ENCODE measurements at places on chromosomes 5 and 9.
A peak's percentile ranks its signal among the peaks of the same experiment; 100 is the strongest.

DNA sequence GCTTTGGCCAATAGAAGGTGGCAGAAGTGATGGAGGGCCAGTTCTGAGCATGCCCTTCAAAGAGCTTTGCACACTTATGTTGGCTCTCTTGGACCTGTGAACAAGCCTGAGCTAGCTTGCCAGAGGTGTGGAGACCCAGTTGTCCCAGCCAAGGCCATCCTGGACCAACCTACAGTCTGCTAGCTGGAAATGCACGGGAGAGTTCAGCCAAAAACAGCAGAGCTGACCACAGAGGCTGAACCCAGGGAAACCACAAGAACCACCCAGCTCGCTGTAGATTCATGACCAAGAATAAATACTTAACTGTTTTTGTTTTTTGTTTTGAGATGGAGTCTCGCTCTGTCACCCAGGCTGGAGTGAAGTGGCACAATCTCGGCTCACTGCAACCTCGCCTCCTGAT lies 65.4 kb upstream of the HAND1 start:
- no peak for DNase-seq

- DNase-seq, result no peak
Measured at GRCh38 chr5:126464016-126464415, 40.8 kb downstream of the GRAMD2B start.

DNA sequence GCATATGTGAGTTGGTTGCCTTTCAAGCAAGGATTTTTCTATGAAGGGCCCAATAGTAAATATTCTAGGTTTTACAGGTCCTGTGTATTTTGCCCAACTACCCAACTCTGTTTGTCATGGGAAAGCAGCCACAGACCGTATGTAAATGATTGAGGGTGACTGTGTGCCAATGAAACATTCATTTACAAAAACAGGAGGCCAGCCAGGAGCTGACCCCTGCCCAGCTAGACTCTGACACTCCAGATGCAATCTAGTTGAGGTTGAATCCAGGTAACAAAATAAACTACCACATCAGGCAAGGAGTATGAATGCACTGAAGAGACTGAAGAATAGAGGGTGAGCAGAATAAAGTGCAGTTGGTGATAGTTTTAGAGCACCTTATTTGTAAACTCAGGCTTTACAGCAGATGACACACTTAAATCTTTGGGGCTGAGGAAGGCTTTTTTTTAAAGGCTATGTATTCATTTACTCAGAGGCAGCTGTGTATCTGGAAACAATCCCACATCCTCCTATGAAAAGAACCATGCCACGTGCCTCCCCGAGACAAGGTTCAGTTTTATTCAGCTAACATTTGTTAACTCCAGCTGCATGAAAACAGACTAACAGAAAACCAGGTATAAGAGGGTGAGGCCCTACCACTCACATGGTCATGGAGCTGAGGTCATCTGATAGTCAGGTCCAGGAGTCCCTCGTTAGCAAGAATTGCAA lies 60.7 kb downstream of the SLC1A1 start:
- no peak for DNase-seq

GRCh38 chr9:14103115-14103514 lies 210.8 kb downstream of the NFIB start:
- no peak for DNase-seq

GRCh38 chr5:62720031-62720441 lies 141.4 kb downstream of the LRRC70 start:
- DNase-seq, result no peak

DNA sequence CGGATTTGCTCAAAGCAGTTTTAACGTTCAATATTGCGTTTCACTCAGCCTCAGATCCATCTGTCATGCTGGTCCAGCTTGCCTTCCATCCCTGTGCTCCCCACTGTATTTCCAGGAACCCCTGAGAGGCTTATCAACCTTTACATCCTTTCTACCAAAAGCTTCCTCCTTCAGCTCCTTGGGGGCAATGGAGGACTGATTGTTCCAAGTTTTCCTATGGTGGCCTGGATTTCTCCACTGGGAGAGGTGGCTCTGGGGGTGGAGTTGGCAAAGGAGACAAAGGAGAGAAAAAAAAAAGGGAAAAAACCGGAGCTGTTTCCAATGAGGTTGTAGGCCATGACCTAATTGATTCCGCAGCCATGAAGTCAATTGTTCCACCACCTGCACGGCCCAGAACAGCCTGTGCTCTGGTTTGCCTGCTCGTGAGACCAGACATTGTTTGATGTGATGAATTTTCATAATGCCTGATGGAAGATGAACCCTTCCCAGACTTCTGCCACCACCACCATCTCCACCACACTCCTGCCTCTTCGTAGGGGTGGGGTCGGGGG lies 54.1 kb downstream of the ABLIM3 start:
- DNase-seq, result no peak

DNA sequence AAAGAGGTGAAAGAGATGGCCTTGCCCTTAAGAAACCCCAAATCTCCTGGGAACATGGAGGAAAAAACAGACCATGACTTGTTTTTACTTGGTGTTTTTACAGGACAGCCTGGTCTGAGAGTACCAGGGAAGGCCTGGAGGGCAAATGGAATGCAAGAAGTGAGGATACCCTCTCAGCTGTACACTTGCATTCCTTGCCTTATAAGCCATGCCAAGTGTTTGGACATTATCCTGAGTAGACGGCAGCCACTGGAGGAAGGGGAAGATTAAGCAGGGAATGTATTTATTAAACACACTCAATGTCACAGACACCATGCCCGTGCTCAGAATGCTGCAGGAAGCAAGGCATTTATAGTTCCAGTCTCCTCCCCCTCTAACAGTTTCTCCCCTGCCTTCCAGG lies 581.4 kb downstream of the CDK5RAP2 start:
- no peak for DNase-seq

DNA sequence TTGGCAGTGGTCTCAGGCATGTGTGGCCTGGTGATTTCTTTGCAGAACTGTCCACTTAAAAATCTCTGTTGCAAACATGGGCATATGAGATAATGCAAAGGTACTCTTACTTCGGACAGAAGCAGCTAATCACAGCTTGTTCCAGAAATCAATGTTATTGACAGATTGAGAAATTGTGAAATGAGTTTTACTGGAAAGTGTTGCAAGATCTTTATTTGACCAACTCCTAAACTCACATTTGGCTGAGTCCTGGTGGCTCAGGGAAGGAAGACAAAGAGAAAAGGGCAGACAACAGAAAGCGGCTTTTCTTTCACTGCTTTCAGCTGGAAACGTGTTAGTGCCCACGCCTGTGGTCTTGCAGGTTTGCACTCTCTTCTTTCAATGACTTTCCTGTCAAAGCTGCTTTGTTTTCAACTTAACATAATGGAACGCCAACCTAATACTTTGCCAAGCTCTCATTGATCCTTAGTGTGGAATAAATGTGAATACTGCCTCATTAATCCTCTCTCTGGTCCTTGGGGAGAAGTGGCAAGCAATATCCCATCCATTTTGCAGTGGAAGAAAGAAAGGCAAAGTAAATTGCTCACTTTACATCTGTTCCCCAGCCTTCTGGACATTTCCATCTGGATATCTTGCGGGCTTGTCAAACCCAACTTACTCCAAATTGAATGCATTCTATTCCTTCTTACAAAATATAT lies 586.4 kb downstream of the LRRC70 start:
- DNase-seq, result no peak

GRCh38 chr5:117889596-117889995 lies 1098.8 kb downstream of the DTWD2 start:
- no peak for DNase-seq

DNA sequence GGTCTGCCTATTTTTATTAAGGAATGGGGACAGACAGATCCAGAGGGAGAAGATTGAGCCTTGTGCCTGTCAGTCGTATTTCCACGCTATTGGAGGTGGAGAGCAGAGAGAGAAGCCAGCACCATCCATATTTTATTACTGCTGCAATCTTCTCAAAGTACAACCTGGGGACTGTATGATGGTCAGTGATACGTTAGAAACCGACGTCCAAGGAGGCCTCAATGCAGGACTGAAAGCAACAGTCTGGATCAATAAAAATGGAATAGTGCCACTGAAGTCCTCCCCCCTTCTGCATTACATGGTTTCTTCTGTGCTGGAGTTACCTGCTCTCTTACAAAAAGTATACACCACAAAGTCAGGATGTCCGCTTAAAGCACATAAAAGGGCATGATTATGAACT lies 21.9 kb upstream of the DTWD2 start:
- DNase-seq, result no peak

GRCh38 chr9:98074115-98074990 lies 17.8 kb downstream of the NANS start:
- peak; percentile 55 for DNase-seq

- no peak for DNase-seq
Measured at GRCh38 chr5:108813673-108814072, 66.0 kb downstream of the FER start.

- DNase-seq, result no peak
Measured at GRCh38 chr5:54087436-54087835, 222.9 kb downstream of the ARL15 start.

GRCh38 chr5:158990979-158991775 lies 108.5 kb downstream of the EBF1 start:
- DNase-seq, result no peak

- DNase-seq, result no peak
Measured at GRCh38 chr9:114696814-114697544, 15.0 kb upstream of the TEX48 start.

DNA sequence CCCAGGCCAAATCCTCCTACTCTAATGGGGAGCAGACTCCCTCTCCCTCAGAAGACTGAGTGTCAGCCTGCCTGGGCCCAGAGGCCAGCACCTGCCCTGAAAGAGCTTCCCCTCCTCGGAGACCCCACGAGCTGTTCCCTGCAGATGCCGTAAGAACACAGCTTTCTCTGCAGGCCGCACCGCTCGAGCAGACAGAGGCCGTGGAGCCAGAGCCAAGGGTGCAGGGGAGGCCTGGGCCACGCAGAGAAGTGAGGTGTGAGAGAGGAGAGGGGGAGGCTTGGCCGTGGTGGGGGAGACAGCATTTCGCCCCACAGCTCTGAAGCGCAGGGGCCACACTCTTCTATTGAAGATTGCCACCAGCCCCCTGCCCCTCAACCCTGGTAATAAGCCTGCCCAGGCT lies 62.8 kb upstream of the GARNL3 start:
- DNase-seq, result no peak

DNA sequence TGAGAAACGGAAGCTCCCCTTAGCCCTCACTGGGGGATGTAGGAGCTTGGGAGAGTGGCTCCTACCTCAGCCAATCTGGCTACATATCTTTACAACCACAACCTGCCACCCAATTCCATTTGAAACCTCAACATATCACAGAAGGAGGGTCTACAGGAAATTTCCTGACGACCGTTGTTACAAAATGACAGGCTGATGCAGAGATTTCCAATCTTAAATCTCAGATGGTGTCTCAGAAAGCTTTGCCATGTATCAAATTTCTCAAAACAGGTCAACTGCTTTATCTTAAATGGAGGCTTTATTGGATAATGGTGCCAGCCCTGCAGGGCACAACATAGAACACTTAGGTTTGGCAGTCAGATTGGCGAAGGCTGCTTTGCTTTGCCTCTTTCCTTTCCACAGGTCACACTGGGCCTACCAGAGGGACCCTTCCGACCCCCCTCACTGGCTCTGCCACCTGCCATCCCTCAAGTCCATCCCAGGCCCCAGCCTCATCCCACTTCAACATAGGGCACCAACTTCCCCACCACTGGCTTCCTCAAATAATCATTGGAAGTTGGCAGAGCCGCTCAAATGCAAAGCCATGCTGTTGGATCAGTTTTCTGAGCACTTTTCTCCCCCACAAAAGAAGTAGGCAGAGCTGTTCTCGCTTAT lies 11.1 kb upstream of the SPATA31E1 start:
- DNase-seq, result no peak

DNA sequence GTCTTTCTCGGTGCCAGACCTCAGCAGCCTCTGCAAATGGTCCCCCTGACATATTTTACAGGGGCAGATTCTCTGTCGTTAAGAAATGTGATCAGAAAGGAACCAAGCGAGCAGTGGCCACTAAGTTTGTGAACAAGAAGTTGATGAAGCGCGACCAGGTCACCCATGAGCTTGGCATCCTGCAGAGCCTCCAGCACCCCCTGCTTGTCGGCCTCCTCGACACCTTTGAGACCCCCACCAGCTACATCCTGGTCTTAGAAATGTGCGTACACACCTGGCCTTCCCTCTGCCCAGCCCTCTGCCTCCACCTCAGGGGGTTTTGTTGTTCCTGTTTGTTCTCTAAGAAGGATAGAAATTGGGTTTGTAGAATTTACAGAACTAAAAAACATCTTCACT lies 77.3 kb upstream of the OTULINL start:
- DNase-seq, result no peak

- no peak for DNase-seq
Measured at GRCh38 chr5:170986598-170986997, 124.8 kb downstream of the RANBP17 start.

DNA sequence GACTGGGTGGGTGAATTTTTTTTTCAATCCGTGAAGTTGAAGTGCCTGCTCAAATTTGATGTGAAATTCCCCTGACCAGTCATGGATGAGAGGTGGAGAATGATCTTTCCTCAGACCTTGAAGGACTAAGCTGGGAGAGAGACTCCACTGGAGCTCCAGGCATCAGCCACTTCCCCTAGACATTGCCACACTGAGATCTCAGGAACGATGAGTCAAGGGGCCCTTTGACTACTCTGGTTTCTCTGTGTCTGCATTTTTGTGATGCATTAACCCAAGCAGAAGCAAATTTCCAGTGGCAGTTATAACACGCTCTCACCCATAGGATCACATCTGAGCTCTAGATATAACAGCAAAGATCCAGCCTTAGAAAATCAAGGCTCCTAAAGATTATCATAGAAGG lies 171.2 kb upstream of the KIF2A start:
- no peak for DNase-seq

Measured in activated T-cell treated with anti-CD3 and anti-CD28 coated beads for 4 hours (primary cell).